ENCODE measurements at places on chromosomes 6 and 20. TPM values are rescaled to one million over a fixed set of nuclear protein-coding genes. Genes with fewer than 3 reads are reported as not detected.

DNA sequence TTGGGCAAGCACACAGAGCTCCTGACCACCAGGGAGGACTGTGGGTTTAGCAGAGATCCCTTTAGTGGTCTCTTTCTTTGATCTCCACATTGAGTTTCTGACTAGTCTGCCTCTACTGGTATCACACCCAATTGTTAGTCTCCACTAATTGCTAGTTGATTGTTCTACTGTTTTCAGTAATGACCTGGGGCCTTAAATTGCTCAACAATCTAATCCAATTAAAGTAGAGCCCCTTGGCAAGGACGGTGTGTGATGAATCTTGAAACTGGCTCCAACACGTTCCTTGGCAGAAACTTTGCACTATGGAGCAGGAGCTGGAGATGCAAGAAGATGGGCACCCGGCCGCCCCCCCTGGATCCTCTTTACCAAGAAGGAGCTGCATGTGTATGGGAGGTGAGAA, 12.3 kb downstream of the FAM50B start:
- no peaks in the 10 kb centered on the region for H3K4me1 ChIP-seq
- H3K27me3 ChIP-seq = no peaks in the 10 kb centered on the region
- no peak for DNase-seq

- H3K4me3 ChIP-seq = no peak overlapping the region
- no peaks in the 10 kb centered on the region for H3K4me1 ChIP-seq
- H3K27ac ChIP-seq = no peak overlapping the region
- DNase-seq = no peak
Observed at GRCh38 chr6:161549977-161550655, 276.3 kb upstream of the AGPAT4 start.

GRCh38 chr20:21360705-21361104, 36.6 kb downstream of the NKX2-4 start:
- no peaks in the 10 kb centered on the region for H3K27me3 ChIP-seq
- H3K27ac ChIP-seq = no peak overlapping the region
- H3K4me1 ChIP-seq = no peaks in the 10 kb centered on the region
- no peak overlapping the region for H3K4me3 ChIP-seq

DNA sequence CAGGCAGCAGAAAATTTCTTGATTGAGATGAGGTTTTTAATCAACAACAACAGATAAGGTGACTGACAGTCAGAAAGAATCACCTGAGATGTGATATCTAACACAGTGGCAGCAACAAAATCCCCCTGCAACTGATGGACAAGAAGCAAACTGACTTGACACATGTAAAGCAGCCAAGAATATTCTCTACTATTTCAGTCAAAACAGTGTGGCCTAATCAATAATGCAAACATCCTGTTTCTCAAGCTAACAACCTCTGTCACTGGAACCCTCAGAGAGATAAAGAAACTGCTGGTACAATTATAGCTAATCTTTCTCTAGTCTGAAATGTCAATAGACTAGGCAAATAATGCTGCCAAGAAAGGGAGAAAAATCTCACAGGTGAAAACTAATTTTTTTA, 4.6 kb upstream of the CGA start:
- no peaks in the 10 kb centered on the region for H3K27me3 ChIP-seq
- no peaks in the 10 kb centered on the region for H3K4me1 ChIP-seq

GRCh38 chr6:30725713-30726505, 5.8 kb downstream of the TUBB start:
- DNase-seq = peak; percentile 14
- peaks cover 81% of the 10 kb centered on the region for H3K36me3 ChIP-seq
- no peaks in the 10 kb centered on the region for H3K4me1 ChIP-seq
- no peaks in the 10 kb centered on the region for H3K27me3 ChIP-seq
- no peak overlapping the region for H3K4me3 ChIP-seq

- no peaks in the 10 kb centered on the region for H3K36me3 ChIP-seq
- no peak overlapping the region for H3K4me3 ChIP-seq
- H3K4me1 ChIP-seq = no peaks in the 10 kb centered on the region
- DNase-seq = no peak
- H3K27me3 ChIP-seq = no peaks in the 10 kb centered on the region
- H3K27ac ChIP-seq = no peak overlapping the region
Observed at GRCh38 chr6:165679326-165679725, 16.3 kb upstream of the PDE10A start.

GRCh38 chr20:54661880-54662465, 186.6 kb downstream of the DOK5 start:
- H3K4me3 ChIP-seq = no peak overlapping the region
- H3K36me3 ChIP-seq = no peaks in the 10 kb centered on the region
- no peak overlapping the region for H3K27ac ChIP-seq

GRCh38 chr6:21102201-21102600, 491.4 kb upstream of the SOX4 start:
- DNase-seq = no peak
- no peak overlapping the region for H3K4me3 ChIP-seq
- no peak overlapping the region for H3K27ac ChIP-seq
- H3K4me1 ChIP-seq = no peaks in the 10 kb centered on the region

GRCh38 chr20:11682285-11682684, 235.4 kb upstream of the BTBD3 start:
- peaks cover 6% of the 10 kb centered on the region for H3K4me1 ChIP-seq
- H3K27me3 ChIP-seq = peaks cover 14% of the 10 kb centered on the region
- H3K36me3 ChIP-seq = no peaks in the 10 kb centered on the region
- H3K4me3 ChIP-seq = no peak overlapping the region
- H3K27ac ChIP-seq = no peak overlapping the region

- H3K27me3 ChIP-seq = peaks cover 13% of the 10 kb centered on the region
- H3K27ac ChIP-seq = no peak overlapping the region
- no peaks in the 10 kb centered on the region for H3K36me3 ChIP-seq
- H3K4me1 ChIP-seq = no peaks in the 10 kb centered on the region
- DNase-seq = no peak
- H3K4me3 ChIP-seq = no peak overlapping the region
Observed at GRCh38 chr20:41371371-41371770, 4.8 kb upstream of the EMILIN3 start.

- no peak overlapping the region for H3K27ac ChIP-seq
- H3K4me3 ChIP-seq = no peak overlapping the region
- no peaks in the 10 kb centered on the region for H3K4me1 ChIP-seq
- no peaks in the 10 kb centered on the region for H3K27me3 ChIP-seq
Observed at GRCh38 chr6:87289571-87289970, 32.8 kb upstream of the SMIM8 start.

- H3K27ac ChIP-seq = no peak overlapping the region
- DNase-seq = peak; percentile 78
- H3K27me3 ChIP-seq = no peaks in the 10 kb centered on the region
- H3K36me3 ChIP-seq = no peaks in the 10 kb centered on the region
- no peaks in the 10 kb centered on the region for H3K4me1 ChIP-seq
Observed at GRCh38 chr6:146700078-146700686, 101.4 kb downstream of the ADGB start.

- H3K4me1 ChIP-seq = no peaks in the 10 kb centered on the region
- H3K4me3 ChIP-seq = no peak overlapping the region
- no peak for DNase-seq
- no peaks in the 10 kb centered on the region for H3K36me3 ChIP-seq
Observed at GRCh38 chr6:85192596-85192995, 257.3 kb upstream of the NT5E start.

- H3K27me3 ChIP-seq = no peaks in the 10 kb centered on the region
- H3K4me1 ChIP-seq = no peaks in the 10 kb centered on the region
- no peak overlapping the region for H3K4me3 ChIP-seq
- no peaks in the 10 kb centered on the region for H3K36me3 ChIP-seq
- H3K27ac ChIP-seq = no peak overlapping the region
- DNase-seq = no peak
Observed at GRCh38 chr6:166814390-166814789, 142.0 kb downstream of the RNASET2 start.

GRCh38 chr6:8392569-8392968, 42.8 kb downstream of the SLC35B3 start:
- H3K36me3 ChIP-seq = no peaks in the 10 kb centered on the region
- H3K27ac ChIP-seq = no peak overlapping the region
- no peaks in the 10 kb centered on the region for H3K4me1 ChIP-seq

GRCh38 chr20:50398821-50399554, 111.2 kb upstream of the PTPN1 start:
- no peaks in the 10 kb centered on the region for H3K4me1 ChIP-seq
- no peak overlapping the region for H3K27ac ChIP-seq
- no peaks in the 10 kb centered on the region for H3K36me3 ChIP-seq
- H3K27me3 ChIP-seq = no peaks in the 10 kb centered on the region
- no peak overlapping the region for H3K4me3 ChIP-seq
- no peak for DNase-seq

DNA sequence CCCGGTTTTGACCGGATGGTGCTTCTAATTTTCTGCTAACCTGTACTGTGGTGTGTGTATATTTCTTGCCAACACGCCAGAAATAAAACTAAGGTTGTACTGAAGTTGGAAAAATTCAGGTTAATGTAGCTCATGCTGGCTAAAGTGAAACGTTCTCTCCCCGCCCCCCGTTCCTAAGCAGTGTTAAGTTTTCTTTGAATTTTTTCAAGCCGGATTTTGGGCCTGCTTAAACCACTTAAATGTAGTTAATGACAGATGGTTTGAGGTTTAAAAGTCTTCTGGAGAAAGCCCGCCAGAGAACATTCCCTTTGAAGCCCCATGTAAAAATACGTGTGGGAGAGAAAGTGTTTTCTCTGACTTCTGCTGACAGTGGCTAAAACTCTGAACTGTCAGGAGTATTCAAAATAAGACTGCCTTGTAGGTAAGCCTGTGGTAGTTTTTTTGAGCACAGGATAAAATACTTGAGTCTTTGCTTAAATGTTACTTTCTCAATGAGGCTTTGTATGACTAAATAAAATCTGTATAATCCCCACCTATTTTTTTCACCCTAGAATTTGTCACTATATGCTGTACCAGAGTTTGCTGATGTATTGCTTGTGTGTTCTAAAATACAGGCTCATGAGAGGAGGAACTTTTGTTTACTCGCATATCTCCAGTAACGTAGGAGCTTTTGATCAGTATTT, 101.3 kb downstream of the OR2B2 start:
- peak; percentile 49 for DNase-seq
- H3K4me1 ChIP-seq = peaks cover 18% of the 10 kb centered on the region
- peak overlapping the region; percentile 99 for H3K27ac ChIP-seq
- peak overlapping the region; percentile 67 for H3K4me3 ChIP-seq

- no peaks in the 10 kb centered on the region for H3K27me3 ChIP-seq
- no peak for DNase-seq
- no peak overlapping the region for H3K4me3 ChIP-seq
- H3K4me1 ChIP-seq = peaks cover 3% of the 10 kb centered on the region
- no peak overlapping the region for H3K27ac ChIP-seq
Observed at GRCh38 chr6:156873654-156874380, 96.6 kb downstream of the ARID1B start.

GRCh38 chr20:48629960-48630315, 197.9 kb downstream of the PREX1 start:
- no peak for DNase-seq
- no peaks in the 10 kb centered on the region for H3K27me3 ChIP-seq
- no peak overlapping the region for H3K27ac ChIP-seq
- no peaks in the 10 kb centered on the region for H3K36me3 ChIP-seq

DNA sequence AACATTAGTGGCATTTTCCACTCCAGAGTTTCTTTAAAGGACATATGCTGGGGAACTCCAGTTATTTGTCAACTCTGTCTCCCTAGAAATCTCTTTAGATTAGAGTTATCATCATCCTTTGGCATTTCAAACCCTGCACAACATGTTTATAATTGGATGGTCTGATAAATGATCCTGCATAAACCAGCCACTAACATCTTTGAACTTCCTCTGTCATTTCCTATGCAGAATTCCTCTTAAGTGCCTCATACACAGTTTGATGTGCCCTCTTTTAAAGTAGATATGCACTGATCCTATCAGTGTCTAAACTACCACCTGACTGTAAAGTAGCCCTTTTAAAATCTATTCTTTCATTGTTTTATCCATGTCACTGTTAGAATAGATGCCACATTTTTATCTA, 306.3 kb upstream of the IRAK1BP1 start:
- H3K27ac ChIP-seq = no peak overlapping the region
- no peaks in the 10 kb centered on the region for H3K36me3 ChIP-seq
- H3K27me3 ChIP-seq = no peaks in the 10 kb centered on the region
- DNase-seq = no peak
- H3K4me3 ChIP-seq = no peak overlapping the region

DNA sequence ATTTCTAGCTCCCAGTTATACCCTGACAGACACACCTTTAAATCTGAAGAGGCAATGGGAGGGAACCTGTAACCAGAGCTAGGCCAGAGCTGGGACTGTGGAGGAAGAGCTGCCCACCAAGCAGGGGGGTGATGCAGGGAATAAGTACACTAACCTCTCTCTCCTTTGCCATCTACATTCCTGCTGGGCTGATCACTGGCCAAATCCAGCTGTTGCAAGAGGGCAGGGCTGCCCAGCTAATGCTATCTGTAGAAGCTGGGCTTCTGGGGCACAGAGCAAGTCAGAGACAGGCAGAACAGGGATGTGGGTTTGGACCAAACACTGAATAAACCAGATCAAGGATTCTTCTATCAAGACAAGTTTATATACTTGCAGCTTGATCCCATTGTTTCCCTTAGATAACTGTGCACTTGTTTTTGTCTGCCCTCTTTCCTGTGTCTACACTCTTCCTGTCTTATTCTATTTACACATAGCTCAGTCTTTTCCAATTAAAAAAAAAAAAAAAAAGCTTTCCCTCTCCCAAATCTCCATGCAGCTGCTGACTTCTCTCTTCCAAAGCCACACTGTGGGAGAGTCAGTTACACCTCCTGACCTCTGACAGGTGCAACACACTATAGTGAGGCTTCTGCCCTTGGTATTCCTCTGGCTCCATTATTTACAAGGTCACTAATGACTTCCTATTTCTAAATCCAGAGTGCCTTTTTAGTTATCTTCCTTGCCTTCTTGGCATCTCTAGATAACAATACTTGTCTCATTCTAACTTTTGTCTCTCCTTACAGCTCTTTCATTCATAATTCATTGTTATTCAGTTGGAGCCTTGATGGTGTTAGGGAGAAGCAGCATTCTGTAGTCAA, 43.7 kb downstream of the TRIM38 start:
- no peaks in the 10 kb centered on the region for H3K27me3 ChIP-seq
- no peak overlapping the region for H3K4me3 ChIP-seq
- no peaks in the 10 kb centered on the region for H3K36me3 ChIP-seq

GRCh38 chr6:149054559-149055194, 262.8 kb upstream of the TAB2 start:
- peak overlapping the region; percentile 60 for H3K27ac ChIP-seq
- H3K4me1 ChIP-seq = no peaks in the 10 kb centered on the region
- H3K4me3 ChIP-seq = no peak overlapping the region
- no peaks in the 10 kb centered on the region for H3K36me3 ChIP-seq

GRCh38 chr6:120355822-120356221, 978.5 kb downstream of the TBC1D32 start:
- no peaks in the 10 kb centered on the region for H3K27me3 ChIP-seq
- no peak for DNase-seq
- H3K36me3 ChIP-seq = no peaks in the 10 kb centered on the region
- no peak overlapping the region for H3K4me3 ChIP-seq

E2F1 gene
- 2.2 TPM for polyA plus RNA-seq

ADGRF5 gene
- 0.54 TPM for polyA plus RNA-seq

HLA-DOB gene
- 0.74 TPM for polyA plus RNA-seq

LY86 gene
- polyA plus RNA-seq = 3.4 TPM

STMN3 gene
- 6.8 TPM for polyA plus RNA-seq

HLA-DPA1 gene
- 9.4 TPM for polyA plus RNA-seq

CST4 gene
- not detected for polyA plus RNA-seq

DZANK1 gene
- polyA plus RNA-seq = not detected

ABHD16B gene
- 0.34 TPM for polyA plus RNA-seq
